ENCODE measurements at places on chromosomes 1 and 21. TPM values are rescaled to one million over a fixed set of nuclear protein-coding genes. Genes with fewer than 3 reads are reported as not detected.

GRCh38 chr1:211484755-211485479 lies 7.0 kb downstream of the RD3 start:
- H3K36me3 ChIP-seq = no peaks in the 10 kb centered on the region
- no peak overlapping the region for H3K4me3 ChIP-seq
- H3K4me1 ChIP-seq = no peaks in the 10 kb centered on the region

DNA sequence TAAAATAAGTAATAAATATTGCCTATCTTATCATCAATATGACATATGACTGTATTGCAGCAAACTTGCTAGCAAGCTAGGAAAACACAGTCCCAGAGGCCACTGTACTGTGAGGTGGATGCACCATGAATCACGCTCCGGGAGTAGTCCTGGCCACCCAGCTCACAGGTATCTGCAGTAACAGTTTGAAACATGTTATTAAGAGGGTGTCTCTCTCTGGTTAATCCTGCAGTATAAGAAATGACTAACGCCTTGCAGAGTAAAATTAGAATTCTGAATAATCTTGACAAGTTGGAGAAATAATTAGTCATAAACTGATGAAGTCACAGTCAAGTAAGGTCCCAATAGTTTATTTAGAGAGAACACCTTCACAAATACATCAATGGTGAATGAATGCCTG lies 34.0 kb upstream of the DPT start:
- no peak for DNase-seq
- H3K36me3 ChIP-seq = no peaks in the 10 kb centered on the region
- H3K4me3 ChIP-seq = no peak overlapping the region
- no peaks in the 10 kb centered on the region for H3K4me1 ChIP-seq
- no peaks in the 10 kb centered on the region for H3K27me3 ChIP-seq

GRCh38 chr1:201889090-201889968 lies 631 bp downstream of the SHISA4 start:
- no peaks in the 10 kb centered on the region for H3K36me3 ChIP-seq
- H3K4me3 ChIP-seq = no peak overlapping the region
- no peak overlapping the region for H3K27ac ChIP-seq
- no peaks in the 10 kb centered on the region for H3K4me1 ChIP-seq
- peaks cover 12% of the 10 kb centered on the region for H3K27me3 ChIP-seq
- DNase-seq = no peak

DNA sequence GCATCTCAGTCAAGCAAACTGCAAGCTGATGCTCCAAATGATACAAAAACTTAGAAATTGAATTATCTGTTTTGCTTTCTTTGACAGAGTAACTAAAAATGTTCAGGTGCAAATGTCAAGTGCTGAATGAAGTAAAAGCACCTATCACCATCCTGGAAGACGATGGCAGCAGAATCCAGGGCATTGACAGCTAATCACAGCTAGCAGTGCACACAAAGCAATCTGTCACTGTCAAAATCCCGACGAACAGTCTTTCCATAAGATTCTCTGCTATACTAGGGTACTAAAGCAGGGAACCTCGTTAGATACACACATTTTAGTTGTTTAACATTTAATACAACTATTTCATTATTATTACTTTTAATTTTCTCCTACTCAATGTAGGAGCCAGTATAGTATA lies 233.3 kb downstream of the BRINP3 start:
- no peaks in the 10 kb centered on the region for H3K36me3 ChIP-seq
- H3K27me3 ChIP-seq = no peaks in the 10 kb centered on the region
- H3K4me3 ChIP-seq = no peak overlapping the region

GRCh38 chr1:174976436-174977108 lies 23.2 kb upstream of the CACYBP start:
- peaks cover 4% of the 10 kb centered on the region for H3K4me1 ChIP-seq
- peaks cover 26% of the 10 kb centered on the region for H3K36me3 ChIP-seq
- DNase-seq = no peak

Gene TLCD4
- not detected for total RNA-seq

Gene CENPL
- total RNA-seq = 16.5 TPM
